ENCODE measurements at places on chromosomes 6 and 20. TPM values are rescaled to one million over a fixed set of nuclear protein-coding genes. Genes with fewer than 3 reads are reported as not detected.
A peak's percentile ranks its signal among the peaks of the same experiment; 100 is the strongest.

DNA sequence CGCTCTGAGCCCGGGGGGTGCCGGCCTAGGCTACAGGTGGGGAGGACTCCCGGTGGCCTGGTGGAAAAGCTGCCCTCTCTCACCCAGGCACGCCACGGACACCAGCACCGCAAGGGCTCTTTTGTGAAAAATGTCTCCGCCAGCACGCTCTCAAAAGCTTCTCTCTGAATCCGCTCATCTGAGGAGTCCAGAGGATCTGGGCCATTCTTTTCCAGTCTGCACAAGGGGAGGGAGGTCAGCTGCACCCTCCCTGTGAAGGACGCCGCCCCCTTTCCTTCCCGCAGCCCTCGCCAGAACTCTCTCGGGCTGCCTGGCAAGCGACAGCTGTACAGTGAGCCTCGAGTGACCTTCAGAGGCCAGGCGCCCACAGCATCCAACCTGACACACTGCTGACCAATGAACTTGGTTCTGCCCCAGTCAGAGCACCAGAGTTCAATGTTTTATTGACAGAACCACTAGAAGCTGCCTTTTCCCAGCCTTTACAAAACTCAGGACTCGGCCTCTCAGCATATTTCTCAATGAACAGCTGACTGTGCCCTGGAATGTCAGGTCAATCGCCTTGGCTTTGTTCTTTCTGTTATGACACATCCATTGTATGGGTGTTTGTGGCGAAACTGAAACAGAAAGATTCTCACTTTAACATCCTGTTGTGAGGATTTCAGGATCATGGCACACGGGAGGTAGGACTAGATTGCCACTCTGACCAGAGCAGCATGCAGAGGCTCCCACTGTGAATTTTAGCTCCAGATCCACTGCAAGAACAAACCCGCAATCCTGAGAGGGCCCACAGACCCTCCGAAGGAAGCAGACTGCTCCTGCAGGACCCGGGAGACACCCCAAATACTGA is 26.7 kb downstream of the SERPINB9 start:
- peak; percentile 37 for DNase-seq

GRCh38 chr6:136514591-136514990 is 35.6 kb downstream of the MAP7 start:
- DNase-seq, result no peak

GRCh38 chr20:17228624-17229061 is 1.8 kb downstream of the PCSK2 start:
- peak; percentile 48 for DNase-seq

- peak; percentile 83 for DNase-seq
Measured at GRCh38 chr20:49982346-49983122, at the start of gene SNAI1. Gene SNAI1, plus strand, starts transcription at chr20:49982980. Its CDS starts 80 bp downstream, at chr20:49983060.

Gene BMP6
- total RNA-seq, result 1.2 TPM

- DNase-seq, result no peak
Measured at GRCh38 chr6:117393045-117393444, 32.7 kb downstream of the ROS1 start.

Gene OR2B6
- total RNA-seq, result not detected

- DNase-seq, result peak; percentile 22
Measured at GRCh38 chr6:105794239-105794638, 291.9 kb upstream of the PRDM1 start.

Gene CASS4
- total RNA-seq, result 0.14 TPM

Gene LYRM2
- 21.8 TPM for total RNA-seq

DNA sequence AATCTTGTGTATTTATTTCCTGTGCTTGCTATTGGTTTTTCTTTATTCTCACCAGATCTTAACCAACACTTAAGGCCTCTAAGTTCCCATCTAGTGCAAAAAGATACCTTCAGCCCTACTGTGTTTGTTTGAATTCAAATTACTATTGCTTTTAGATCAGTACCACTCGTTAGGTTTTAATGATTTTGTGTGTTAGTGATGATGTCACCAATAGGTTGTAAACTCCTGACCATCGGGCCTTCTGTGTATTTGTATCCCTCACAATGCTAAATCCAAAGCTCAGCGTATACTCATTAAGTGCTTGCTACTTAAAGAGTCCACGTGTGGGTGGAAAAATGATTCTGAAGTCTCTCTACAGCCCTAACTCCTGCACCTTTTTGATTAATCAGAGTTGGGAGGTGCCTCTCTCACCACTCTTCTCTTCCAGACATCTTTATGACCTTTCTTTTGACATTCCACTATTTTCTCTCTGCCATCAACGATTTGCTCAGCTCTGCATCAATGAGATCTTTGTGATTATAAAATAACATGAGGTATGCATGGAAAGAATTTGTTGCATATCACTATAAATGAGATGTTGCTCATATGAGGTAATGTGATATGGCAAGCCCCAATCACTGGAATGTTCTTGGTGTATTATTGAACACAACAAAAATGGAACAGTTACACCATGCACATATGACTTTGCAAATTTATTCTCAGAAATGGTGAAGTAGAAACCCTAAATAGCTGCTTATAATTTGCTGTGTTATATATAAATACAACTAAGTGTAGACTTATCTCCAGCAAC is 55.1 kb upstream of the LAMA2 start:
- DNase-seq, result no peak

Gene UST
- total RNA-seq, result 33.8 TPM

DNA sequence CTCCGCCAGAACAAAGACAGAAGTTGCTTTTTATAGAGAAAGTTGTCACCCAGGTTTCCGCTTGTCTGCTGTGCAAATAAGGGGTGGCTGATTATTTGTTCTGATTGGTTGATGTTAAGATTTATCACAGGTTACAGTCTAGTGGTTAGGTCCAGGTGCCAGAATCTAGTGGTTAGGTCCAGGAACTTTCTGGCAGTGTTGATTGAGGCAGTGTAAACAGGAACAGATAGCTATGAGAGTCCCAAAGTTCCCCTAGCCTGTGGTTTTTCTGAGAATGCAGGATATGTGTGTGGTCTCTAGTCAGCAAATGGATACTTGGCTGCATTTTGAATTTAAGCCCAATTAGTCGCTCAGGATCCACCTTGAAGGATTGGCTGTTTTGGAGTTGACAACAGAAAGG is 148.0 kb downstream of the TMEM200A start:
- DNase-seq, result no peak

Gene NKX2-2
- not detected for total RNA-seq

Gene EBF4
- total RNA-seq, result 2.7 TPM

GRCh38 chr6:2101213-2101612 is 144.2 kb downstream of the GMDS start:
- no peak for DNase-seq

GRCh38 chr6:14856177-14856576 is 389.7 kb upstream of the JARID2 start:
- no peak for DNase-seq

Gene TENT5A
- total RNA-seq, result 4.2 TPM

- DNase-seq, result no peak
Measured at GRCh38 chr6:126540161-126540560, 200.2 kb downstream of the CENPW start.

- DNase-seq, result no peak
Measured at GRCh38 chr20:42123981-42124473, 505.9 kb upstream of the CHD6 start.

DNA sequence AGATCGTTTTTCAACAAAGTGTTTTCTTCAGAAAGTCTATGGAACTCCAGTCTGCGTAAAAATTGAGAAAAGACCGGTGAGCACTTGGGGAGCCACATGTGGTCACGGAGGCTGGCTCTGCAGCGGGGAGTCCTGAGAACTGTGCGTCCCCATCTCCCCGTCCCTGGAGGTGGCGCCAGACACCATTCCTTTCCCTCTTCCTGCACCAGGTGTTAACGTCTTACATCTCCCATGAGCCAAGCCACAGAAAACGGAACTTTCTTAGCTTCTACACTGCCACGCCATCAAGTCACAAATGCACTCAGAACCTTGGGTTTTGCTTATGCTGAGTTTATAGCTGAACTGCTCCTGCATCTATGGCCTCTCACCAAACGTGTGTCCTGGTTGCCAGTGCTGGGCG is 62.6 kb downstream of the GINS1 start:
- peak; percentile 77 for DNase-seq

- no peak for DNase-seq
Measured at GRCh38 chr20:62969179-62969760, 16.8 kb downstream of the SLC17A9 start.

Gene KCNB1
- total RNA-seq, result 1.5 TPM
